Stimulated activated CD8-positive, alpha-beta memory T cell treated with anti-CD3 and anti-CD28 coated beads, Interleukin-15, amount 100 ng/mL, for 1 hour (primary cell): ENCODE measurements at places on chromosomes 2 and 18.

DNA sequence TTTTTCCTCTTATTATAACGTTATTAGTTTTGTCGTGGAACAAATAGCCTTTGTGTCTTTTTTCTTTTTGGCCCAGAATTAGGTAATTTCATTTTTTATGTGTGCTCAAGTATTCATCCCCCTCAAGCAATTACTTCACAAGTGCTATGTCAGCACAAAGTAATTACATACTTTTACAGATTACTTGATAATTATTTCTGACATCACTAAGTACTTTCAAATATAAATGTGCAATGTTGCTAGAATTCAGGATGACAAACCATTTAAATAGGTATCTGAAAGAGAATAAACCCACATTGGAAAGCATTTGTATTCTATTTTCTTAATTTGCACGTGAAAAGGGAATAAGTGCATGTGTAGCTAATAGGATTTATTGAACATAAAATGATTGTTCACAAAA, 238.2 kb downstream of the CDH7 start:
- DNase-seq = no peak

- no peak for DNase-seq
These were observed 4.9 kb upstream of the DRC1 start for GRCh38 chr2:26396734-26397298.

DNA sequence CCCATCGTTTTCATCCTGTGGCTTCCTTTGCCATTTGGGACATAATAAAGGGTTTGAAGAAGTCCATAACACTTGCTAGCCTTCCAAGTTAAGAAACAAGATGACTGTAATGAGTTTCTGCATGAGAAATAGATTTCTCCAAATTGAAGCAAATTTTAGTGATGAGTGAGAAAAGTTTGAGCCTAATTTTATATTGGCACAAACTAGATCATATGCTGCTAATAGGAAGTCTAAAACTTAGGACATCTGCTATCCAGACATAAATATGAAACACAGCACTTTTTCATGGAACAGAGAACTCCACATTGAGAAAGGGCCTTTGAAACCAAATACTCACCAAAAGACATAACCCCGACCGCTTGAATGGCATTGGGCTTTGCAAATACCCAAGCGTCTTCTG, 39.8 kb downstream of the SLC38A11 start:
- DNase-seq = no peak

- no peak for DNase-seq
These were observed 35.6 kb downstream of the VWA3B start for GRCh38 chr2:98122524-98122923.

DNA sequence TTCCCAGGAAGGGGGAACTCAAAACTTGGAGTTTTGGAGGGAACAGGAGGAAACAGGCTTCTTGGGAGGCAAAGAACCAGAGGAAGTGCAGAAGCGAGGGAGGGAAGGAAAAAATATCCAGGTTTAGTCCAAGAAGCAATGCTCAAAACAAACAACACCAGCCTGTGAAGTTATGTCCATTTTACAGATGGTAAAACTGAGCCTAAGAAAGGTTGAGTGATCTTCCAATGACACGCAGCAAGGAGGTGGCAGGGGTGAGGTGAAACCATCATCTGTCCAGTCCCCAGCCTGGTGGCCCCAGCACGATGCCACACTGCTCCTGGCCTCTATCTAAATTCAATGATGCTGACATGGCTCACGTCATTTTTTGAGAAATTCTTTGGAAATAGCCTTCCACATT, 10.8 kb downstream of the DNMT3A start:
- DNase-seq = no peak

- no peak for DNase-seq
These were observed 49.5 kb upstream of the FZD5 start for GRCh38 chr2:207819021-207819797.

DNA sequence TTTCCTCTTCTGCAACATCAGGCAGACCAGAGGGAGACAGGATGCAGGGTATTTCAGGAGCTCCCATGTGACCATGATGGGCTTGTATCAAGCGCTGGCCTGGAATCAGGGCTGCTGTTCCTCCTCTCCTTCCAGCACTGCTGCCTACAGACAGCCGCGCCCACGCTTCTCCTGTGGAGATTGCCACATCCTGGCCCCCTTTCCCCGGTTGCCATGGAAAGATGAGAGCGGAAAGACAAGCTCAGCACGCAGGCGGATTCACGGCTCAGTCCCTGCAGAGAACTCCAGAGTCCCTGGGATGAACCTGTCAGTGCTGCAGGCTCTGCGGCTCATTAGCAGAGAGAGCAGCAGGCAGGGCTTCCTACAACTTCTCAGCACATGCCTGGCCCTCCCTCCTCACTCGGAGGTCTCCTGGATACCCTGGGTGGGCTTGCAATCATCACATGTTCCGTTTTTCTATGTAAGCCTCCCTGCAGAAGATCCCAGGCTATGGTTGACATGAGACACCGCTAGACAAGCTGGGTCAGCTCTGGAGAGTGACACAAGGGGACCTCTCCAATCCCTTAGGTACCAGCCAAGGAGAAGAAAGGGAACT, 497.8 kb upstream of the MYT1L start:
- DNase-seq = no peak

DNA sequence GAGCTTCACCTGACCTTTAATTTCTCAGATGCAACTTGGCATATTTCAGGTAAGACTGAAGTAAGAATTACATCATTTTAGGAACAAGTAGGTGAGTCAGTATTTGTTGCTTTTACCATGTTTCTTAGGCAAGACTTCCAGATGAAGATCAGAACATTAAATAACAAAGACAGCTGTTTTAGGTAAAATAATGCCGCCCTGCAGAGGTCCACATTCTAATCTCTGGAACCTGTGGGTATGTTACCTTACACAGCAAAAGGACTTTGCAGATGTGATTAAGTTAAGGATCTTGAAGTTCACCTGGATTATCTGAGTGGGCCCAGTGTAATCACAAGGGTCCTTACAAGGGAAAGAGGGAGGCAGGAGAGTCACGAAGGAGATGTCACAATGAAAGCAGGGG, 39.3 kb downstream of the ICOS start:
- no peak for DNase-seq

DNA sequence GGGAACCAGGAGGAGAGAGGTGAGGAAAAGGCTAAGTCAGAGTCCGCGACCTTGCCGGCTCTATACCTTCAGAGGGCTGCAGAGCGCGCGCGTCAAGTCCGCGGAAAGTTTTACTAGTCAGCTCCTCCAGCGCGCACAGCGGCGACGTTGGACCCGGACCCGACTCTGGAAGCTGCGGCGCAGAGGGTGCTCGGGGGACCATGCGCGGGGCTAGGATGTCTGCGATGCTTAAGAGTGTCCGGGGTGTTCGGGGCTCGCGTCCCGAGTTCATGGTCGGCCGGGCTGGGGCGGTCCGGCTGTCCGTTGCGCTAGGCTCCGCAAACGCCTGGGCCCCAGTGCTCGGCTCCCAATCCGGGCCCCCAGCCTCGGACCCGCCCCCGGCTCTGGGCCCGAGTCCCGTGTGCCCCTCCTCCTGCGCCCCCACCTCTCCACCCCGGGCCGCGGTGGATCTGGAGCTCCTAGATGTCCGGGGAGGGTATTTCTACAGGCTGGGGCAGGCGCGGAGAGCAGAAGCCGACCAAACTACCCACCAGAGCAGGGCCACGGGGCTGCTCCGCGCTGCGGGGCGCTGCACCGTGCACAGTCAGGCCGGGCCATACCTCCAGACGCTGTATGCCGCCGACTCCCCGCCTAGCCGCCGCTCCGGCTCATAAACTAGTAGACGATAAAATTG, at the start of gene LBX2:
Gene LBX2, minus strand, starts transcription at position 337 of the 673 bp plus-strand sequence. Its CDS starts 66 bp downstream, at position 271.
- no peak for DNase-seq

GRCh38 chr2:85266146-85267041, 61.4 kb downstream of the TGOLN2 start:
- peak; percentile 37 for DNase-seq

- no peak for DNase-seq
These were observed 29.6 kb upstream of the ALPP start for GRCh38 chr2:232348936-232349335.

GRCh38 chr2:121613774-121614173, 35.5 kb downstream of the CLASP1 start:
- no peak for DNase-seq

DNA sequence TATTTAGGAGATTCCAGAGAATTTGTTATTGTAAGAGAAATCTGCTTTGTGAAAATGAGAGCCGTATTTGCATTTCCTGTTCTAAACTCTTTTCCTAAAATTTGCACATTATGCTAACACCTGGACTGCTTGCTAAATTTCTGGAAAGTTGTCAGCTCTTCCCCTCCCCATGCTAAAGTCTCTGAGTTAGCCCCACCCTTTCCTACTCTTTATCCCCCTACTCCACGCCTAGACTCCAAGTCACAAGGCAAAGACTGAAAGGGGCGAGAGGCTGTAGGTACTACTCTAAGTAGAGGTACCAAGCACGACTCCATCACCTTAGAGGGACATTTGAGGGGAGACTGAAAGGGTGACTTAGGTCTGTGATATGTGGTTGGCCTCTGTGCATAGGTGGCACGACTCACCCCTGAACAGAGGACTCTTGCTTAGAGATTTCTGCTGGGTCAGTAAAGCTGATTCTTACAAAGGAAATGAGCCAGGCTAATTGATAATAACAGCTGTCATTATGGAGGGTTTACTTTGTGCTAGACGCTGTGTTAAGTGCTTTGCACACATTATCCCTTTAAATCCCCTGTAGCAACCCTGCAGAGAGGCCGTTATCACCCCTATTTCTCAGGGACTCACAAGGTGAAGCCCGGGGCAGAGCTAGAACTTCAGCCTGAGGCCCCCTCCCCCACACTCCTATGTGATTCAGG, 373.5 kb downstream of the EN1 start:
- no peak for DNase-seq

- peak; percentile 33 for DNase-seq
These were observed 50.0 kb downstream of the HDHD2 start for GRCh38 chr18:47100212-47100831.

GRCh38 chr2:26504002-26504401, 26.1 kb upstream of the OTOF start:
- DNase-seq = no peak

DNA sequence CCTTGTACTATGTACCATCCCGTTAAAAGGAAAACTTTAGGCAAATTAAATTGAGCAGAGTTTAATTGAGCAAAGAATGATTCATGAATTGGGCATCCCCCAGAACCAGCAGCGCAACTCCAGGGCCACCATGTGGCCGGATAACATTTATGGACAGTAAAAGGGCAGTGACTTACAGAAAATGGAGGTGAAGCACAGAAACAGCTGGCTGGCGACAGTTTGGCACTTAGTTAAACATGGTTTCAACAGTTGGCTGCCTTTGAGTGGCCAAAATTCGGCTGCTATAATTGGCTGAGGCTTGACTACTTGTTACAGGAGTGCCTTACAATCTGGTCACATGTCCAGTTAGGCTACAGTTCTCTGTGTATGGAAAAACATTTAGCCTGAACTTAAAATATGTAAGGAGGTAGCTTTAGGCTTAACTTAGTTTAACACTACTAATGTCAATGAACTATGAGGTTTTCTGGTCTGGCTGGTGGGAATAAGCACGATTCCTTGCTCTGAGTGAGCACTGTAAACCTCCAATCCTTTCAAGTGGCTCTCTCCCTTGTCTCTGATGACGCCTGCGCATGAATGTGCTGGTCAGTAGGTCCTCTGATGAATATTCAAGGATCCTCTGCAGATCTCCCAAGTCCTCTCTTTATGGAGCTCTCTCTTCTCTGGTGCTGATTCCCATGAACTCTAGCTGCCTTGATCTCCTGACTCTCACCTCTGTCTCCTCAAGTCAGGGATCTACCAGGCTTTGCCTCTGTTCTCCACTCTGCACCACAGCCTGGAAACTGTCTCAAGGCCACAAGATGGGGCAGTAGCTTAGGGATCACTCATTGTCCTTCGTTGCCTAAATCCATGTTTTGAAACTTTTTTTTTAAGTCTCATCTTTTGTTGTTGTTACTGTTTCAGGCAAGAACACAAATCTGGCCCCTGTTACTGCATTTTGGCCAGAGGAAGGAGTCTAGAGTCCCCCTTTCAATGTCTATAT, 24.4 kb upstream of the RAB31 start:
- DNase-seq = no peak
